Fibroblast of skin of left quadriceps (primary cell): ENCODE measurements at places on chromosomes 1 and 21.

GRCh38 chr1:41322835-41323234 is 38.4 kb upstream of the FOXO6 start:
- DNase-seq = no peak

DNA sequence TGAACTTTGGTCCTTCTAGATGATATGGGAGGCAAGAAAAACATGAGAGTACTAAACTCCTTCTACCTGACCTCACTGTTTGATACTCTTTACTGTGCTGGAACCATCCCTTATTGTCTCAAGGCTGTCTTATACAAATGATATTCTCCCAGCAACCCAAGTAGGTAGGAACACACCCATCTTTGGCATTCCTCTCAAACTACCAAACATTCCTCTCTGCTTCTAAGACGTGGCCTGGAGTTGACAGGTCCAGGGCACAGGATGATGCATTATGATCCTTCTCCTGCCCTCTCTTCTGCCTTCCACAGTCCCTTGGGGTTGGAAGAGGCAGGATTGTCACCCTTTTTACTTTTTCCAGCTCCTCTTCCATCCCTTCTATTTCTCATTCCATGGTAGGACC is 90.5 kb downstream of the SPATA17 start:
- DNase-seq = no peak

- peak; percentile 28 for DNase-seq
Measured at GRCh38 chr1:197472141-197472540, 204.1 kb downstream of the CRB1 start.

GRCh38 chr1:221699577-221699976 is 42.3 kb downstream of the DUSP10 start:
- DNase-seq = no peak

GRCh38 chr1:213423041-213423440 is 372.0 kb downstream of the RPS6KC1 start:
- no peak for DNase-seq

- DNase-seq = no peak
Measured at GRCh38 chr1:167933788-167934187, 2.7 kb upstream of the DCAF6 start.

DNA sequence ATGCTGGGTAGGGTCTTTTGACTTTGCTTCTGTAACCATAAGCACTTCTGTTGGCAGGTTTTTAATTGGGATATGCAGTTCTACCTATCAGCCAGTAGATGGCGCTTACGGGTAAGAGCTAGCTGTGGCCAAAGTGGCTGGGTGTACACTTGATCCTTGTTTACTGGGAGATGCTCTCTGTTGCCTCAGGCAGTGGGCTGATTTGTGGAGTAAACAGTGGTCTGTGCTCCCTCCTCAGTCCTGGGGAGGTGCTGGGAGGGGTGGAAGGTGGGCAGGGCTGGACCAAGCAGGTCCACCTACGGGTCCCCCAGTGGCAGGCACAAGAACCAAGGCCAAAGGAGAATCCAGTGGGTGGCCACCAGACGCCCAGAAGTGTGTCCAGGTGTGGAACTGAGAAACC is 43.4 kb downstream of the RALGPS2 start:
- DNase-seq = no peak

DNA sequence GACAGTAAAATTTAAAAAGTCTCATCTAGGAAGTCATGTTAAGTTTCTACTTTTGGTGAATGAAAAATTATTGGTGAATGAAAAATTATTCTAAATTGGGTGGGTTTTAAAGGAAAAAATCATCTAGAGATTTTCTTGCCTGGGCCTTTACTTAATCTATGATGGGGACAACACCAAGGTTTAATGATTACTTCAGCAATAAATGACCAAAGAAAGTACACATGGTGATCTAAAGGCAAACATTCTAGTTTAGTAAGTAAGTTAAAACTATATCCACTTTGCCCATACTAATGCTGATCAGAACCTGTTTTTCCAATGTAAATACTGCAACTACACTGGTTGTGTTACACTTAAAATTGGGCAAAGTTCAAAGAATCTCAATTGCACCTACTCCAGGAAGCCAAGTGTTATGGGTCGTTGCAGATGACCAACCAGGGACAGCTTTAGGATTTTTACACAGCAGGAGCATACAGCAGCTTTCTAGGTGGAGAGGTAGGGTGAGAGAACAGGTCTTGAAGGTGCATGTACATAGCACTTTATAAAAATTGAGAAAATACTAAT is 14.6 kb upstream of the RPL5 start:
- DNase-seq = no peak

- DNase-seq = no peak
Measured at GRCh38 chr1:104636581-104636980, 886.9 kb downstream of the AMY1C start.

GRCh38 chr1:73901738-73902137 is 296.2 kb downstream of the LRRIQ3 start:
- DNase-seq = no peak

DNA sequence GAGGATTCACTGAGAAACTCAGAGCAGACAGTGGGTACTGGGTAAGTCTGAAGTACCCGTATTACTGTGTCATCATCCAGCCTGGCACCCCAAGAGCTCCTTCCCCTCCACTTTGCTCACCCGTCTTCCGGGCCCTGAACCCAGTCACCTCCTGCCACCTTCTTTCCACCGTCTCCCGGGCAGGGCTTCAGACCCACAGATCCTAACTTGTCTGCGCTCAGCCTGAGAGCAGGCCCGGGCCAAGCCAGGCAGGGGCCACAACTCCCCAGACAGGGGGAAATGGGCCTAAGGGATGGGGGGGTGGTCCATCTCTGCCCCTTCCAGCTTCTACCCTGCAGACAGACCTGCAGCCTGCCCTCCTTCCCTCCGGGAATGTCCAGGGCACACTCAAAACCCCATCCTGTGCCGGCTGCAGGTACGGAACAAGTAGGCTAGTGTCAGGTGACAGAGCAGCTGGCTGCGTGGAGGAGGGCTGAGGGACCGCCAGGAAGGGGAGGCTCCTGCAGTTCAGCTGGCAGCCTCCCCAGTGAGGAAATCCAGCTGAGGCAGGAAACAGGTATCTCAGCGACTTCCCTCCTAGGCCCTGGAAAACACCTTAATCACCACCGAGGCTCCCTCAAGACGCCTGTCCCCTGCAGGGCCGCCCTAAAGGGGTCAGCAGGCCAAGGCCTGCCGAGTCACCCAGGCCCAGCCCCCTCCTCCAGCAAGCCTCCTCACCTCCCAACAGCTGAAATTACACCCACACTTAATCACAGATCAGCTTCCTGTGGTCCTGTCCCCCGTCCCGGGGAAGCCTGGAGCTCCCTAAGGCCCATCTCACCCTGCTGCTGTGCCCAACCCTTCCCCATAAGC is 3.5 kb downstream of the HSPG2 start:
- no peak for DNase-seq
